Effector CD8-positive, alpha-beta T cell (primary cell): ENCODE measurements at places on chromosomes 6 and 20.

- no peak for DNase-seq
Measured at GRCh38 chr6:74366634-74367033, 670.6 kb downstream of the CD109 start.

DNA sequence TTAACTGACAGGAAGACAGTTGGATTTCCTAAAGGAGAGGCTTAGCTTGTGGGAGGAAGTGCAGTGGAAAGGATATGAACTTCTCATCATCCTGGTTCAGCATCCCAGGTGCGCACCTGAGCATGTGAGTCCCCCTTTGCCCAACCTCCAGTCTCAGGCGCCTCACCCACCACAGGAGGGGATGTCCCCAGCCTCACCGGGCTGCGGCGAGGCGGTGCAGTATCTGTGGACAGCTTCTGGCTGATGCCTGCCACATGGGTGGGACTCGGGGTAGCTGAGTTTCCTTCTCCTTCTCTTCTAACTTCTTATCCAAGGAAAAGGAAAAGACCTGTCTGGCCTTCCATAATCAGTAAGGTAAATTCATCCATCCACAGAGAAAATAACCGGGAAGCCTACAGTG, 539.3 kb upstream of the AGPAT4 start:
- DNase-seq, result no peak

- no peak for DNase-seq
Measured at GRCh38 chr6:150247803-150248202, 105.0 kb downstream of the PPP1R14C start.

GRCh38 chr6:104301951-104302350, 557.8 kb downstream of the HACE1 start:
- DNase-seq, result no peak

- DNase-seq, result no peak
Measured at GRCh38 chr6:36698871-36699271, 1.2 kb downstream of the RAB44 start.

DNA sequence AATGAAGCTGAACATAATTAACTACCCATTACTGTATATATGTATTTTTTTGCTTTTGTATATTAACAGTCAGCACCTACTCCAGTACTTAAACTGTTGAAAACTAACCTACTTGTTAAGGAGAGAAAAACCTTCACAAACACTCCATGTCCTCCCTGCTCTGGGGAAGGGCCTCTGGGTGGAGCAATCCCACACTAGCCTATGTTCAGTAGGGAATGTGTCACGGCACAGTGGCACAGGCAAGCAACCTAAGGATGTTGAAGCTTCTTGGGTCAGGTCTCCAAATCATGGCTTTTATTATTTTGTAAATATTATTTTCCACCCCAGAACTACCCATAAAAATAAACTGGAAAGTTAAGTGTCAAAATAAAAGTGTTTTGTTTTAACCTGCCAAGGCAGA, 5.3 kb downstream of the MAN1A1 start:
- DNase-seq, result no peak

GRCh38 chr6:149701714-149702113, 16.2 kb downstream of the LATS1 start:
- no peak for DNase-seq

DNA sequence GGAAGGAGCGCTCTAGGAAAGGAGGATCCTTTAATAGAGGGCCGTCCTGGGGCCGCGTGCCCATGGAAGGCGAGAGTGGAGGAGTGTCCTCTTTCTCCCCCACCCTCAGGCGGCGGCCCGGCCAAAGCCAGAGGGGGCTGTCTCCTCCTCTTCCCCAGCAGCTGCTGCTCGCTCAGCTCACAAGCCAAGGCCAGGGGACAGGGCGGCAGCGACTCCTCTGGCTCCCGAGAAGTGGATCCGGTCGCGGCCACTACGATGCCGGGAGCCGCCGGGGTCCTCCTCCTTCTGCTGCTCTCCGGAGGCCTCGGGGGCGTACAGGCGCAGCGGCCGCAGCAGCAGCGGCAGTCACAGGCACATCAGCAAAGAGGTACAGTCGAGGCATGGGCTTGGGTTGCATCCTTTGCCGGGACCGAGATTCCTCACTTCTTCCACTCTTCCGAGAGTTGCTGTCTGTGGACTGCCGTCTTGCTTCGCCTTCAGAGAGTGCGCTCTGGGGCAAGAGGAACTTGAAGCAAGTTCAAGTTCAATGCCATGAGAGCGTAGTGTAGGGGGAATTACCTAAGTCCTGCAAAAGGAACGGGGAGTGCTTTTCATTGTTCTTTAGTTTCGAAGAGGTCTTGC, at the start of gene LAMA2:
Gene LAMA2, plus strand, starts transcription at position 148 of the 621 bp plus-strand sequence. Its CDS starts 108 bp downstream, at position 256.
- no peak for DNase-seq

DNA sequence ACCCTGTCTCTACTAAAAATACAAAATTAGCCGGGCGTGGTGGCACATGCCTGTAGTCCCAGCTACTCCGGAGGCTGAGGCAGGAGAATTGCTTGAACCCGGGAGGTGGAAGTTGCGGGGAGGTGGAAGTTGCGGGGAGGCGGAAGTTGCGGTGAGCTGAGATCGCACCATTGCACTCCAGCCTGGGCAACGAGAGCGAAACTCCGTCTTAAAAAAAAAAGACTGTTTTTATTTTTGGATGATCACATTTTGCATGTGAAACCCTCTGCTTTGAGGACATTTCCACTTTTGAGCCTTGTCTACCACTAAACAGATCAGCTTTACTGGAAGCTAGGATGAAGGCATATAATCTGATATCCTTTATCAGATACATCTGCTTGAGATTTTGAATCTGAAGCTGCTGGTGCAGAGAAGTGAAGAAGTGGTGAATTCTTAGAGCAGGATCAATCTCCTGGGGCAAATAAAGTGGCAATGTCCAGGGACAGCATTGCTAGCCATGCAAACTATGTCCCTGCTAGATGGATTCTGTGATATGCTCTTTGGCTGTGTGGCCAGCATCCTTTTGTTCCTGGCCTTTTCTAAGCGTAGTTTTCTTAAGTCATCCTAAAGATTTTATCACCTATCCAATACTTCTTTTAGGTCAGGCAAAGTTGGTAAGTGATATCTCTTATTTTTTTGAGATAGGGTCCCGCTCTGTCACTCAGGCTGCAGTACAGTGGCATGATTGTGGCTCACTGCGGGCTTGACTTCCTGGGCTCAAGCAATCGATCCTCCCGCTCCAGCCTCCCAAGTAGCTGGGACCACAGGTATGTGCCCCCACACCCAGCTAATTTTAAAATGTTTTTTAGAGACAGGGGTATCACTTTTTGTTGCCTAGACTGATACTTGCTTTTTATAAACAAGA, 23.3 kb downstream of the RBL1 start:
- no peak for DNase-seq

DNA sequence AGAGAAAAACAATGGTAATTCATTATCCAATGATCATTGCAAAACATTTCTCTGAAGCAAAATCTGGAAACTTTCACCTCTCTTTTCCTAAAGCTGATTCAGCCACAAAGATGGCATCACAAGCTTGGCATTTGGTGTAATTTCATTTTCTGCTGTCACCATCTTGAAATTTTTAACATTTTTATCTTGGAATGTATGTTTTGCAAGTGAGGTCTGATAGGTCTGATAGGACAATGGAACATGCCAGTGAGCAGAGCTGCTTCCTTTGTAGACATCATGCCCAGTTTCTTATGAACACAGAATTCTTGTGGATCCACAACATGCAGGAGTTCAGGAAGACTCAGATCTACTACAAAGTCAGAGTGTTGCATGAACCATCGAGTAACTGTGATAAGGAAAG, 969.6 kb downstream of the EYS start:
- no peak for DNase-seq

DNA sequence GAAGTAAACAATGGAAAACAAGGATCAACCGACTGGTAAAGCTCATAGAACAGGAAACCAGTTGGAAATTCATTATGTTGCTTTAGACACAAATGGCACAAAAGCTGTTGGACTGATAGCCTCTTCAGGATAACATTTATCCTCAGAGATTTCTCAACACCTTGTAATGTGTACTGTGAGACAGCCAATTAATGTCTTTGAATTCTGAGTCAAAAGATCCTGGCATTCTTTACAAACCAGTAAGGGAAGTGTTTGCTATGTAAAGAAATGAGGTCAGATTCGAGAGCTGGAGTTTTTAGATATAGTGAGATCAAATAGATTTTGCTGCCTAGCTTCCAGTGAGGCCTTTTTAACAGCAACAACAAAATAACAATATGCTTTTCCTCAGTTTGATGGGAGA, 439.2 kb downstream of the C6orf118 start:
- DNase-seq, result no peak

DNA sequence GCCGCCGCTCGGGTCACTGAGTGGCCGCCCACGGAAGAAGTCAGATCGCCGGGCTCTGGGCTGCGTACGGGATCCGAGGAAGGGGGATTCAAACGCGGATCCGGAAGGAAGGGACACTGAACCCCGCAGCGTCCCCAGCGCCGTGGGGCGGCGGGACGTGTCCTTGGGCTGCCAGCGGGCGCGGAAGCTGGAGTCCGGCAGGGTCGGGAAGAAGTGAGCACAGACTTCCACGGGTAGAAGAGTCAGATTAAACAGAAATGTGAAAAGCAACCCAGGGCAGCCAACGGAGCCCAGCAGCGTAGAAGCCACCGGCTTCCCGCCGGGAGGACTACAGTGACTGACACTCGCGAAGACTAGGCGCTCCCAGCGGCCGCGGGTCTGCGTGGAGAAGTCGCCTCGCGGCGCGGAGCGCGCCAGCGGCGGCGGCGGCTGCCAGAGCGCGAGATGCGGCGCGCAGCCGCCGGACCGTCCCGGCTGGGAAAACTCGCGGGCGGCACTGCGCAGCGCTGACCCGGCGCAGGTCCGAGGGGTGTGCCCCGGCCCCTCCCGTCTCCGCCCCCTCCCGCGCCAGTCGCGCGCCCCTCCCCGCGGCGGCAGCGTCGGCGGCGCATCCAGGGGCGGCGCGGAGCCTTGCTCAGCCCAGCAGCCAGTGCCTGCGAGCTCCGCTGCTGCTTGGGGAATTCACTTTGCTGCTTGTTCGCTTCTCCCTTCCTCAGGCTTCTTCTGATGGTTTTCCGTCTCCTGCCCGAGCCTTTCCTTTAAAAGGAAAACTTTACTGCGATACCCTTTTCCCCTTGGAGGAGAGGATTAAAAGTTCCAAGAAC, at the start of gene SAMD5:
Gene SAMD5, plus strand, starts transcription at position 649 of the 824 bp plus-strand sequence. CDS start 239 bp downstream, outside the sequence.
- no peak for DNase-seq

DNA sequence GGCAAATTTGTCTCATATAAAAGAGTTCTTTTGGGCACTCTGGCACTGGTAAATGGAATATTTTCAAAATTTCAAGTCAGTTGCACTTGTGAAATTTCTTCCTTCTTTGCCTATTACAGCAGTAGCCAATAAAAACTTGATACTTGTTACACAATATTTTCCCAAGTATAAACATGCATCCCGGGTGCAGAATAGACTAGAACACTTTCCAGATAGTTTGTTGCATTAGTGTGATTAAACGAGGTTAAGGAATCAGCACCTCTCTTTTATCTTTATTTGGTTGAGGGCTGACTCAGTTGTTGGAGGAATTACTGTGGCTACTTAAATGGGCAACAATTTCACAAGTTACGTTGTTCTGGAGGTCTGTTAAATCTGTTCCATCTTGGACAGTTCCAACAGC, 467.5 kb downstream of the CDKAL1 start:
- no peak for DNase-seq

- no peak for DNase-seq
Measured at GRCh38 chr20:1822564-1823449, 72.4 kb upstream of the SIRPA start.

- no peak for DNase-seq
Measured at GRCh38 chr6:2209226-2209809, 36.1 kb downstream of the GMDS start.

GRCh38 chr6:163314791-163315470, 99.6 kb upstream of the QKI start:
- no peak for DNase-seq

DNA sequence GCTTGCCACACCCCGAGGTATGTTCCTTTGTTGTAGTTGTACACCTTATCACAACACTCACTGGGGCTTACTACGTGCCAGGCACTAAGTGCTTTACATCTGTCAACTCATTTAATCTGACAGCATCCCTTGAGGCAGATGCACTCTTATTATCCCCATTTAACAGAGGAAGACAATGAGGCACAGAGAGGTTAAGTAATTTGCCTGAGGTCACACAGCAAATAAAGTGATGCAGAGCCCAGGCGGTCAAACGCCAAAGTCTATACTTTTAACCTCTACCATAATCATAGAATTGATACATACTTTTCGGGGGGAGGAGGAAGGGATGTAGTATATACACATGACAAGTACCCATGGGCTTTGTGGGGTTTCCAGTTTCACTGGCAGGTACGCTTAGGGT, 37.7 kb downstream of the MDFI start:
- DNase-seq, result no peak

DNA sequence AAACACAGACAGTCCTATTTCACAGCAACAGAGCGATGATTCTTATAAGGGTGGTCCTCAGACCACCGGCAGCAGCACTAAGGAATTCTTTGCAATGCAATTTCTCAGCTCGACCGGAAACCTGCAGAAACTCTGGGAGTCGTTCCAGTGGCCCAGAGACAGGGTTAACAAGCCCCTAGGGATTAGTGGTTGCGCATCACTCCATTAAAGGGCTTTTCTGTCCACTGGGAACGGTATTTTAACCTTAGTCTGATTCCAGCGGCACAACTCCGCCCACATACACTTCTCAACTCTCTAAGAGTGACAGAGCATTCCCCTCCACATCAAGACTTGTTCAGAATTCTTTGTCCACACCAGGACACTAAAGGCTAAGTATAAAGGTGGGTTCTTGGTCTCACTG, 341.5 kb downstream of the TFAP2A start:
- no peak for DNase-seq

- no peak for DNase-seq
Measured at GRCh38 chr20:957544-957943, 41.4 kb upstream of the ANGPT4 start.

DNA sequence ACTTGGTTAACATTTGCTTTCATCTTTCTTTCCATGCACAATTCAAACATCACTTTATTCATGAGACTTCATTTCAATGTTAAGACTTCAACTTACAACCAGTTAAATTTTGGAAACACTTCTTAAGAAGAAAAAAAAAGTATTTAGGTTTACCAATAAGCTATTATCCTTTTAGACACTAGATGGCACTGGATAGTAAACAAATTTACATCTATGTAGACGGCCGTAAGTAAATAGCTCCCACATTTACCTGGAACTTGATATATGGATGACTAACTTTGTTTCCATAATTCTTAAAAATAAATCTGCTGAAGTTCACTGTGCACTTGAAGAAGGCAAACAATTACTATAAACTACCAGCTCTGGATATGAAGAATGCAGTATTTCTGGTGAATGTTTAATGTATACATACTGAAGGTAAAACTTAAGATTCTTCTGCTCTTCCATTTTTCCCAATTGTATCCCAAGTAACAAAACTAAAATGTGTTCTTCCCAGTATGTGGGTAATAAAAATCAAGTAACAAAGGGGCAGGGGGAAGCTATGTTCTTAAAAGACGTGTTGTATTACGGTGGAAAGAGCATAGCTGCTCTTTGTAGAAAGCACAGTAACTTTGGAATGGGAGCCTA, 130.6 kb upstream of the C6orf118 start:
- DNase-seq, result no peak
